Stomach (tissue), 19 donors: ENCODE measurements at places on chromosomes 5 and 9.

GRCh38 chr9:2367970-2368369 is 253.6 kb upstream of the VLDLR start:
- no peaks in the 10 kb centered on the region for H3K36me3 ChIP-seq
- H3K4me1 ChIP-seq, result no peaks in the 10 kb centered on the region
- H3K27me3 ChIP-seq, result no peaks in the 10 kb centered on the region
- no peak overlapping the region for H3K27ac ChIP-seq
- H3K4me3 ChIP-seq, result no peak overlapping the region

- no peak for DNase-seq
- no peaks in the 10 kb centered on the region for H3K27me3 ChIP-seq
- H3K36me3 ChIP-seq, result peaks cover 30% of the 10 kb centered on the region
- peaks cover 29% of the 10 kb centered on the region for H3K4me1 ChIP-seq
Observed at GRCh38 chr9:127885508-127886281, 8.2 kb upstream of the AK1 start.

DNA sequence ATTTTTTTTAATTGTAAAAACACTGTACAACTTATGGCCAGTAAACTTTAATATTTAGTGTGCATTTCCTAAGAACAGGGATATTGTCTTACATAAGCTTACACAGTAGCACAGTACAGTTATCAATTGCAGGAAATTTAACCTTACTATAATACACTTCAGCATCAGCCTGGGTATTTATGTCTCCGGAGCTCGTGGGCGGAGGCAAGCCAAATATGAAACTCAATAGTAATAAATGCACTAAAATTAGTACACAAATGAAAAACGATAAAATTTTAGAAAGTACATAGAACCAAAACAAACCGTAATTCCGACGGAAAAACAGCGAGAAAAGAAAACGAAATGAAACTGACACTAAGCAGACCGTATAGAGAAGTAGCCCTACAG is 91.2 kb downstream of the ANXA2R start:
- peak overlapping the region; percentile 19 for H3K4me3 ChIP-seq
- peaks cover 51% of the 10 kb centered on the region for H3K4me1 ChIP-seq
- peaks cover 70% of the 10 kb centered on the region for H3K27me3 ChIP-seq
- no peak for DNase-seq
- H3K36me3 ChIP-seq, result no peaks in the 10 kb centered on the region

DNA sequence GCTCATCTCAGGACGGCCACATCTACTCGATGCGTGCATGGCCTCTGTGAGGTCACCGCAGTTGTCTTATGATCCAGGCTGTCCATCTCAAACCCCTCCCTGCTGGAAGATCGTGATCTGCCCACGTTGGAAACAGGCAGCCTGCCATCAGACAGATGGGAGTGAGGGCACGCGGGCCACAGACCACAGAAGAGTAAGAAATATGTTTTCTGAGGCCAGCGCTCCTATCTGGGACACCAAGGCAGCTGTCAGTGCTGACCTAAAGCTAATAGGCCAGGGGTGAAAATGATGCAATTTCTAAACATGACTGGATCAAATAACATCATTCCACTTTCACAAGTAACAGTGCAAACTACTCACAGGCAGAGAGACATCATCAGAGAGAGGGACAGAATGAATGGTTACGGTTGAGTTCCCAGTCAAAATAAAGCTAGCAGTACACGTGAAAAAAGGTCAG is 57.1 kb upstream of the CER1 start:
- no peaks in the 10 kb centered on the region for H3K4me1 ChIP-seq
- H3K4me3 ChIP-seq, result no peak overlapping the region
- H3K27me3 ChIP-seq, result no peaks in the 10 kb centered on the region
- H3K27ac ChIP-seq, result no peak overlapping the region
- no peak for DNase-seq

GRCh38 chr9:115364991-115365390 is 247.0 kb upstream of the TNC start:
- no peaks in the 10 kb centered on the region for H3K36me3 ChIP-seq
- H3K4me1 ChIP-seq, result peaks cover 22% of the 10 kb centered on the region
- H3K27ac ChIP-seq, result no peak overlapping the region
- no peak for DNase-seq
- no peaks in the 10 kb centered on the region for H3K27me3 ChIP-seq

DNA sequence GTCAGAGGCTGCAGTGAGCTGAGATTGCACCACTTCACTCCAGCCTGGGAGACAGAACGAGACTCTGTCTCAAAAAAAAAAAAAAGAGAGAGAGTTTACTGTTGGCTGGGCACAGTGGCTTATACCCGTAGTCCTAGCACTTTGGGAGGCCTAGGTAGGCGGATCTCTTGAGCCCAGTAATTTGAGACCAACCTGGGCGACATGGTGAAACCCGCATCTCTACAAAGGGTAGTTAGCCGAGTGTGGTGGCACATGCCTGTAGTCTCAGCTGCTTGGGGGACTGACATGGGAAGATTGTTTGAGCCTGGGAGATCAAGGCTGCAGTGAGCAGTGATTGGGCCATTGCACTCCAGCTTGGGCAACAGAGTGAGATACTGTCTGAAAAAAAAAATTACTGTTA is 12.6 kb downstream of the HABP4 start:
- H3K4me1 ChIP-seq, result no peaks in the 10 kb centered on the region

DNA sequence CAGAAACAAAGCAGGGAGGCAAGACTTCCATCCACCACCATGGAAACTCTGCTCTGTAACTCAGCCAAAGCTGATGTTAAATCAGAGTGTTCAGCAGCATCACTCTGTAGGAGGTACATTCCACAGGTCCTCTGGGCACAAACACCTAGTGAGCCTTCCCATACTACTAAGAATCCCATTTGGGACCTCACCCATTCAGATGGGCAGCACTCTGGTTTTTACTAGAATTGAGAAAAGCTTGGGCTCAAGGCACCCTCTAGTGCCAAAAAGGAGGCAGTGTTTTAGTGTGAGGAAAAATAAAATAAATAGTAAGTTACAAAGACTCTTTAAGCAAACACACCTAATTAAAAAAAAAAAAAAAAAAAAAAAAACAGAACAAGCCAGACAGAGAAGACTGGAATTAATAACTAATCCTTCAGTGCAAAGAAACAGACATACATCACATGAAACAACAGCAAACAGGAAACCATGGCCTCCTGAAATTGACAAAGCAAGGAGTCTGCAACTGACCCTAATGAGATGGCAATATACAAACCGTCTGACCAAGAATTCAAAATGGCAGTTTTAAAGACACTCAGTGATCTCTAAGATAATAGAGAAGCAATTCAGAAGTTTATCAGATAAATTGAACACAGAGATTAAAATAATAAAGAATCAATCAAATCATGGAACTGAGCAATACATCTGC is 159.5 kb downstream of the GNA14 start:
- no peak for DNase-seq
- H3K27me3 ChIP-seq, result no peaks in the 10 kb centered on the region
- H3K27ac ChIP-seq, result no peak overlapping the region
- no peaks in the 10 kb centered on the region for H3K4me1 ChIP-seq

GRCh38 chr5:68405026-68405684 is 189.6 kb downstream of the PIK3R1 start:
- H3K36me3 ChIP-seq, result no peaks in the 10 kb centered on the region
- H3K27ac ChIP-seq, result no peak overlapping the region
- peak; percentile 49 for DNase-seq
- no peak overlapping the region for H3K4me3 ChIP-seq
- H3K4me1 ChIP-seq, result no peaks in the 10 kb centered on the region

DNA sequence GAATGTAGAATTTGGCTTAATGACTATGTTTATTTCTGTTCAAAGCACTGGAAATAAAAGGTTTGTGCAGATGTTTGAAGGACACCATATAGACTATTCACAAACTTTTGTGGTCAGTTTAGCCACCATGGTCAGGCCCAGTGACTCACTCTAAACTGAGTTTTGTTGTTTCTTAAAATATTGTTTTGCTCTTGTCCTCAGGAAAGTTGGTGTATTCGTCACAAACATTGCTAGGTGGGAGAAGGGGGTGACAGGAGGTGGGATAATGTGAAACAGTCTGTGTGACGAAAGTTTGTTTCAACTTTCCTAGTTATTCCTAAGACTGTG is 35.0 kb upstream of the LIFR start:
- no peak overlapping the region for H3K4me3 ChIP-seq
- no peak overlapping the region for H3K27ac ChIP-seq
- H3K4me1 ChIP-seq, result no peaks in the 10 kb centered on the region
- no peaks in the 10 kb centered on the region for H3K36me3 ChIP-seq

DNA sequence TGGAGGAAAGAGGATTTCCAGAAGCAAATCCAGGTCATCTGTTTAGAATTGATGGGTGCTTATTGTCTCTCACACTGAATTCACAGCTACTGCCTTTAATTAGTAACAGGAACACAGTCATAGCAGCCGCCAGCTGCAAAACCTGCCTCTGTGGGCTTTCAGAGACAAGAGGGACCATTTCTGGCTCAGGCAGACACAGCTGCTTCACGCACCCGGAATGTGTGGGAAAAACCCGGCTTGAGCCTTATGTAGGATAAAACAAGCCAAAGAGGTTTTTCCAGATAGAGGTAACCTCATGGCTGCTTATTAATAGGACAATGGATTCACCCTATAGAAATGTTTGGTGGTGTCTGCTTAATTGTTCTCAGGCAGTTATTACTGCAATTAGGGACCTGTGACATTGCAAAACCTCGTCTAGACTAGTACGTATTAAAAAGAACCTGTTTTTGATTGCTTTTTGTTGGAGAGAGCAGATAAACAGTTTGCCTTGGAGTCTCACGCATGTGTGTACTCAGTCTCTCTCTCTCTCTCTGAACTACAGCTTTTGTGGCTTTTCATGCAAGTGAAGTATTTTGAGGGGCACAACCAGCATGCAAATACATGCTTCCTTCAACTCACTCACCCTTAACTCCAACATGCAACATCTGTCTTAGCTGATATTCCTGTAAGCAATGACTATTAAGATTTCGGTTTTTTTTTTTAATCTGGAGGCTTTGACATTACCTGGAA is 302.7 kb downstream of the PLK2 start:
- no peak overlapping the region for H3K27ac ChIP-seq
- no peak overlapping the region for H3K4me3 ChIP-seq
- DNase-seq, result no peak
- H3K4me1 ChIP-seq, result peaks cover 4% of the 10 kb centered on the region
- H3K27me3 ChIP-seq, result no peaks in the 10 kb centered on the region

DNA sequence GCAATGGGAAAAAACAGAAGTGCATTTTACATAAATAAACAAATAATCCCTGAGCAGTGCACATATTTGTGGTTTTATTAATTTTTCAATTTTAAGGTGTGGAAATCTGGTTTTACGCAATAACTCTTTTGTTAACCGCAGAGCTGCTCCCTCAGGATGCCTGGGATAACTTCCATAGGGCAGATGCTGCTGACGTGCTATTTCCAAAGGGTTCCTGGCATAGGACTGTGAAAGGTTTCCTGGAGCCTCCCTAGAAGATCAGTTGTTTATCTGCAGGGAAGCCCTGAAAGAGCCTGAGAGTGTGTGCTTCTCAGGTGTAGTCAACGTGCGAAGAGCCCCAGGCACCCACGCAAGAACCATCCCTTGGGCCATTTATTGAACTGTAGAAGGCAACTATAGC is 443.5 kb downstream of the PLK2 start:
- DNase-seq, result no peak
- no peaks in the 10 kb centered on the region for H3K36me3 ChIP-seq
- no peaks in the 10 kb centered on the region for H3K4me1 ChIP-seq
- no peaks in the 10 kb centered on the region for H3K27me3 ChIP-seq
- H3K4me3 ChIP-seq, result no peak overlapping the region

- H3K27me3 ChIP-seq, result no peaks in the 10 kb centered on the region
- H3K4me1 ChIP-seq, result no peaks in the 10 kb centered on the region
- no peaks in the 10 kb centered on the region for H3K36me3 ChIP-seq
- H3K4me3 ChIP-seq, result no peak overlapping the region
- H3K27ac ChIP-seq, result no peak overlapping the region
Observed at GRCh38 chr9:31519011-31519410, 865.4 kb upstream of the ACO1 start.

- H3K27ac ChIP-seq, result no peak overlapping the region
- H3K4me3 ChIP-seq, result no peak overlapping the region
- peaks cover 4% of the 10 kb centered on the region for H3K4me1 ChIP-seq
- no peaks in the 10 kb centered on the region for H3K36me3 ChIP-seq
- H3K27me3 ChIP-seq, result no peaks in the 10 kb centered on the region
Observed at GRCh38 chr5:61933787-61934626, 372.0 kb upstream of the KIF2A start.

DNA sequence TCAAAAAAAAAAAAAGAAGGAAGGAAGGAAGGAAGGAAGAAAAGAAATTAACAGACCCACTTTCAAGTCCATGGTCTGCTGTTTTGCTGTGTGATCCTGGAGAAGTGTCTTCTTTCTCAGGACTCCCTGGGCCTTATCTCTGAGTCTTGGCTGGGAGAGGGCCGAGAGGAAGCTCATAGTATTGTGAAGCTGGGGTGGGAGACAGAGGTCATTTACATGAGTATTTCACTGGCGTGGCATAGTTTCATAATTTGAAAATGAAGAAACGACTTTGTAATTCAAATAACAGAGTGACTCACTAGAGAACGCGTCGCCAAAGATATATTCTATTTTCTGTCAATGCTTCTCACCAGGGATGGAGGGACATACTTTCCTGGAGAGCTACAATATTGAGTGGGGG is 2.4 kb upstream of the C9orf50 start:
- DNase-seq, result no peak
- no peaks in the 10 kb centered on the region for H3K36me3 ChIP-seq

- H3K27me3 ChIP-seq, result peaks cover 24% of the 10 kb centered on the region
- H3K36me3 ChIP-seq, result no peaks in the 10 kb centered on the region
- no peak overlapping the region for H3K27ac ChIP-seq
- peaks cover 16% of the 10 kb centered on the region for H3K4me1 ChIP-seq
- DNase-seq, result peak; percentile 26
Observed at GRCh38 chr9:100473276-100474081, 530 bp downstream of the TMEFF1 start.

DNA sequence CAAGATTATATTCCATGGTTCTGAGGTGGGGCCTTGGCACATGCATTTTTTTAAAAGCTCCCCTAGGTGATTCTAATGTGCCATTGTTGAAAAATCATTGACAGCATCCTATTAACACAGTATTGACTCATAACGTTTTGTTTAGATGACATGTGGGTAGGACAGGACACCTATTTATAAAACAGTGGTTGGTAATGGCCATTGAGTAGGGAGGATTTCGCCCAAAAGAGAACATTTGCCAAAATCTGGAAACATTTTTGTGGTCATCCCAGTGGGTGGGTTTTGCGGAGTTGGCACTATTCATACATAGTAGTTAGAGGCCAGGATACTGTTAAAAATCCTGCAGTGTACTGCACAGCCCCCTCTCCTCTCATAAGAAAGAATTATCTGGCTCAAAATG is 6.4 kb upstream of the CHD1 start:
- no peak for DNase-seq
- H3K27me3 ChIP-seq, result no peaks in the 10 kb centered on the region
- peaks cover 59% of the 10 kb centered on the region for H3K4me1 ChIP-seq
- no peak overlapping the region for H3K27ac ChIP-seq
- no peaks in the 10 kb centered on the region for H3K36me3 ChIP-seq

- H3K27ac ChIP-seq, result peak overlapping the region; percentile 64
- H3K4me1 ChIP-seq, result no peaks in the 10 kb centered on the region
- no peaks in the 10 kb centered on the region for H3K36me3 ChIP-seq
- DNase-seq, result no peak
- no peak overlapping the region for H3K4me3 ChIP-seq
- H3K27me3 ChIP-seq, result no peaks in the 10 kb centered on the region
Observed at GRCh38 chr5:91189480-91190313, 193.4 kb downstream of the ARRDC3 start.
